SHP77 treated with DMSO at 0.1 percent for 48 hours (cell line): ENCODE measurements at places on chromosomes 7 and 10.

DNA sequence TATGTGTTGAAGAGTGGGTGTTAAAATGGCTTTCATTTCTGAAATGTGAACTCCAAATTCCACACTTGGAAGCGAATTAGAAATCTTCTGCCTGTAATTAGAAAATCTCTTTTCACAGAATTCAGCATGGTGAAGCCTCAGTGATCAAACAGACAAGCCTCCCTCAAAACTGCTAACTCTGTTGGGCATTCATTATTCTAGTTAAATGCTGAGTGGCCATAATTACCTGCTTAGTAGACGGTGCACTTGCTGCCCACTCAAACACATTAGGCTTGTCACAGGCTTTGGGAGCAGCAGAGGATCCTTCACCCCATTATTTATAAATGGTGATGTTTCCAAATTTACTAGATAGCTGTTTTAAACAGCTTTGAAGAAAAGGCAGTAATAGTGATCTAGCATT is 177.2 kb upstream of the PCLO start:
- DNase-seq = no peak

DNA sequence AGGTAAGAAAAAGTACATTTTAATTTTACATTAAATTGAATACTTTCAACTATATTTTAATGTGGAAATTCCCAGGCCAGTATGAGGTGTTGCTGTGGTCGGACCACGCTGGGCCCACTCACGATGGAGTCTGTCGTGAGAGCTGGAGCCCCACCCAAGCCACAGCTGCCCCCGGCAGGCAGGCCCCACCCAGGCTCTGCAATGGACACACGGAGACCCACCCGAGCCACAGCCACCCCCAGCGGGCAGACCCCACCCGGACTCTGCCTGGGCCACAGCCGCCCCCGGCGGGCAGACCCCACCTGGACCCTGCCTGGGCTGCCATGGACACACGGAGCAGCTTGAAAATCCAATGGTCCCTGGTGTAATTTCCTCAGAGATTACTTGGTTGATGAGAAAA is 141.3 kb downstream of the PTPRN2 start:
- no peak for DNase-seq

GRCh38 chr7:78178319-78178718 is 379.7 kb downstream of the PHTF2 start:
- DNase-seq = no peak

- no peak for DNase-seq
Observed at GRCh38 chr7:18003286-18003994, 24.2 kb downstream of the PRPS1L1 start.

DNA sequence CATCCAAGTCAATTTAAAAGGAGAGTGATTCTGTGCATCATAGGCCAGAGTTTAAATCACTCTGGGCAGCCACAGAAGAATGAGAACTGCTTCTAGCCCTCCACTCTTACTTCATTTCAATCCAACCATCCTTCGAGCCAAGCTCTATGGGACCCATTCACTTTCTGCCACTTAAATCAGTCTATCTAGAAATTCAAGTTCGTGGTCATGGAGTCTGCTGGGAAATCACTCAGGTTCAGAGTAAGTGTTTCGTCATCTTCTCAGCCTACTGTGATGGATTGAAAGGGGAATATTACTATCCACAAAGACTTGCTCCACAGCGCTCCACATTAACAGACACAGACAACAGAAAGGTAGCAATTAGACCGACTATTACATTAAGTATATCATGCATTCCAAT is 4.6 kb downstream of the DCLRE1C start:
- DNase-seq = no peak

DNA sequence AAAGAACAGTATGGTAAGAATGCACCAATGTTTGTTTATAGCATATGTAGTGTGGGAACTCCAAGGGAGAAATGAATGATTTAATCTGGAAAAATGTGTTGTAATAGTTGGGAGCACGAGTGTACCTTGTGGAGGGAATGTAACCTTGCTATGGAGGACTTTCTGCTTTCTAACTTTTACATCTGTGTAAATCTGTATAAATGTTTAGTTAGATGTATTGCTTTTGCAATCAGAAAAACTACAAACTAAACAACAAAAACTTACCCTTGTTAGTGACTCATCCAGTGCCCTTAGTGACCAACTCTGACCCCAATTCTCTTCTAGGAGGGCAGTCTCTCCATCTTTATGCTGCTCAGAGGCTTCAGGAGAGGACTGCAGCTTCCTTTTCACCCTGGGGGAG is 89.3 kb downstream of the CCNY start:
- no peak for DNase-seq

GRCh38 chr7:106099539-106099938 is 12.6 kb downstream of the SYPL1 start:
- no peak for DNase-seq
